Mesothelial cell of epicardium (in vitro differentiated cells): ENCODE measurements at places on chromosomes 11 and 22. TPM values are rescaled to one million over a fixed set of nuclear protein-coding genes. Genes with fewer than 3 reads are reported as not detected.
A peak's percentile ranks its signal among the peaks of the same experiment; 100 is the strongest.

Gene SOX6
- total RNA-seq: 43.7 to 49.0 TPM (median 46.4 TPM) in 3 replicates

DNA sequence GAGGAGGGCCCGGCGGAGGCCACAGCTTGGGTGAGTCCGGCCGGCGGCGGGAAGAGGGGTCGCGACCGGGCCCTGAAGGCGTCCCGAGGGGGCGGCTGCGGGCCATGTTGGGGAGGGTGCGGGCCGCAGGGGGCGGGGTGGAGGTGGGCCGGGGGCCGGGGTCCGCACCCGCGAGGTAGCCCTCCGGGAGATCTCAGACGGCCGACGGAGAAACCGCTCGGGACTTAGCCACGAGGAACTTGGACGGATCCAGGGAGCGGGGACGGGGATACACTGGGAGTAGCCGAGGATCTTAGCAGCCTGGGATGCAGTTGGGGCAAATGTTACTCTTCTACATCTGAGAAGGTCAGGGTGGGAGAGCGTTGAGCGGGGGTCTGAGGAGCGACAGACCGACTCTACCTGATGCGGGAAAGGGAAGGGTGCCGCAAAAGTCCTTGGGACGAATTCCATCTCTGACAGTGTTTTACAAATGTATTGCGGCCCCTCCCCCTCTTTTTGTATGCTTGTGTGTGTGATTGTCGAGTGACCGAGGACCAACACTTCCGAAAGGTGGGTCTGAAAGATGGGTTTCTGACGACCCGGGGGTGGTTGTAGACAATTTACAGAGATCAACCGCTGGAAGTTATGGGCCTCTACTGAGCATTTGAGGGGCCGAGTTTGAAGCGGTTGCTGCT is 658 bp downstream of the STIP1 start:
- no peak overlapping the region for H3K27ac ChIP-seq
- H3K36me3 ChIP-seq: peaks cover 3% of the 10 kb centered on the region
- H3K4me1 ChIP-seq: peaks cover 17% of the 10 kb centered on the region

DNA sequence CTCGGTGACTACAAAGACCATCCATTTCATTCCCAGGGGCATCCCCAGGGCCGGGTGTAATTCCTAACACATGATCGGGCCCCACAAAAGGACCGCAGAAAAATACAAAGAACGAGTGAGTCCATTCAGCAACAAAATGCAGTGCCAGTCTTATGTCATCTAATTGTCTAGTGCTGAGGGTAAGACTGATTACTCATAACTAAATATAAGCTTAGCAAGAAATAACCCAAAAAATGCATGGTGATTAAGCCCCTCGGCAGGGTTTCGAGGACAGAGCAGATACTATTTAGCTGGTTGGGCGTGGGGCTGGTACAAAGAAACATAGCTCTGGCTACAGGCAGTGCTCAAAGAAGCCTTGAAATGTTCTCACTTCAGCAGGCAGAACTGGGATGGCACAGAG is 1078.9 kb downstream of the OPCML start:
- H3K36me3 ChIP-seq: no peaks in the 10 kb centered on the region
- H3K4me1 ChIP-seq: peaks cover 14% of the 10 kb centered on the region
- peaks cover 1% of the 10 kb centered on the region for H3K27me3 ChIP-seq
- H3K27ac ChIP-seq: no peak overlapping the region
- no peak overlapping the region for H3K4me3 ChIP-seq

GRCh38 chr11:20059587-20060021 is 100.7 kb downstream of the DBX1 start:
- peaks cover 28% of the 10 kb centered on the region for H3K36me3 ChIP-seq
- no peak overlapping the region for H3K4me3 ChIP-seq
- H3K27ac ChIP-seq: no peak overlapping the region
- H3K27me3 ChIP-seq: no peaks in the 10 kb centered on the region
- no peak for DNase-seq

DNA sequence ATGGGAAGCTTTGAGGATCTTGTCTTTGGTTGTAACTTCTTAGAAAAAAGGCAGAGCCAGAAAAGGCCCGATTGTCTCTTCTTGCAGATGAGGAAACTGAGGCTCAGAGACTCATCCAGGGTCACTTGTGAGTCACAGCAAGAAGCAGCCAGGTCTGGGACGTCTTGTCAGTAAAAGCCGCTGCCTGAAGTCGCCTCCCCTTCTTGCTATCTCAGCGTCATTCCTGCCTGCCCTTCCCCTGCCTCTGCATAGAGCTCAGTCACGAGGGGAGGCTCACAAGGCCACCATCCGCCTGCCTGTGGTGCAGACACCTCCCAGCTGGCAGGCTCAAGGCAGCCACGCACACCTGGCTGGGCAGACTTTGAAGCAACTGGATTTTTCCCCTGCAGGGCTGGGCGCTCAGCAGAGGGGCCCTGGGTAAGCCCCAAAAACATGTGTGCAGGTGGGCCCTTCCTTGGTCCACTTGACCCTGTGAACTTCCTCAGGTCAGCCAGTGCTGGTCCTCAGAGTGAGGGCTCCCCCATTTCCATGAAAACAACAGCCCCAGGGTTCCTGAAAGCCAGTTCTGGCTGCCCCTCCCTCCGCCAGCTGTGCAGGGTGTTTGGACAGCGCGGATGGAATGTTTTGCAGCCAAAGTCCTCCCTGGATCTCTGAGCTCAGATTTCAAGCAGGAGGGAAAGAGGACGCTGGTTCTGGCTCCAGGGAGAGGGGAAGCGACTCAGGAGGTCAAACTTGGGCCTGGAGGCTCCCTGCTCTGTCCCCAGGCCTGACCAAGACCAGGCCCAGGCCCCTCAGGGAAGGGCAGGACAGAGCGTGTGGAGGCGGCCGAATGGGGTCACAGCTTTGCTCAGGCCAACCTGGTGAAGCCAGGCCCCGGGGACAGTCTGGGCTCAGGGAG is 6.0 kb upstream of the RAB3IL1 start:
- H3K36me3 ChIP-seq: no peaks in the 10 kb centered on the region
- no peak for DNase-seq
- H3K4me1 ChIP-seq: peaks cover 54% of the 10 kb centered on the region

Gene GAS2
- 14.8 to 17.8 TPM (median 14.9 TPM) in 3 replicates for total RNA-seq

DNA sequence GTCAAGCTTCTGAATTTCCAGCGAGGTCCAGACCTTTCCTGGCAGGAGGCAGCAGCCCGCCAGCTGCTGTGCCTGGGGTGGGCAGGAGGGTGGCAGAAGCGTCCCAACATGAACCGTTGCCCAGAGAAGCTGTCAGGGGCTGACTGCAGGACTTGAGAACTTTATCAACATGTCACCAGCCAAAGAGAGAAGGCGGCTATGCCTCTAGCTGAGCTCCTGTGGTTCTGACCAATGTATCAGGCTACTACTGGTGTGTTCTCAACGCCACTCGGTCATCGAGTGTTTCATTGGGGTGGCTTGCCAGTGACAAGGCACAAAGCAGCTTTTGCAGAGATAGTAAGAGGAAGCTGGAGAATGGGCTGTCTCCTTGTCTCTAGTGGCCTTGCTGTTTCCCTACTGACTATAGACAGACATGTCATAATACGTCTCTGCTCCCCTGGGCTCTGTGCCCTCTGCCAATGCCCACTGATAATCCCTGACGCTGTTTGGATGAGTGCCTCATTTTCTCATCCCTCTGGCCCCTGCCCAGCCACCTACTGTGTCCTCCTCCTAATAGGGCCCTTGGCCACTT is 17.6 kb upstream of the ASCC2 start:
- H3K4me1 ChIP-seq: no peaks in the 10 kb centered on the region
- no peak overlapping the region for H3K4me3 ChIP-seq
- no peak overlapping the region for H3K27ac ChIP-seq
- no peak for DNase-seq
- H3K36me3 ChIP-seq: no peaks in the 10 kb centered on the region

Gene MPEG1
- not detected in 3 replicates for total RNA-seq

Gene MOV10L1
- total RNA-seq: 1.7 to 3.5 TPM (median 2.8 TPM) in 3 replicates

GRCh38 chr22:43393132-43393843 is 18.5 kb upstream of the MPPED1 start:
- H3K27me3 ChIP-seq: peaks cover 7% of the 10 kb centered on the region
- H3K4me3 ChIP-seq: no peak overlapping the region
- H3K36me3 ChIP-seq: no peaks in the 10 kb centered on the region
- no peak for DNase-seq
- H3K4me1 ChIP-seq: peaks cover 15% of the 10 kb centered on the region

DNA sequence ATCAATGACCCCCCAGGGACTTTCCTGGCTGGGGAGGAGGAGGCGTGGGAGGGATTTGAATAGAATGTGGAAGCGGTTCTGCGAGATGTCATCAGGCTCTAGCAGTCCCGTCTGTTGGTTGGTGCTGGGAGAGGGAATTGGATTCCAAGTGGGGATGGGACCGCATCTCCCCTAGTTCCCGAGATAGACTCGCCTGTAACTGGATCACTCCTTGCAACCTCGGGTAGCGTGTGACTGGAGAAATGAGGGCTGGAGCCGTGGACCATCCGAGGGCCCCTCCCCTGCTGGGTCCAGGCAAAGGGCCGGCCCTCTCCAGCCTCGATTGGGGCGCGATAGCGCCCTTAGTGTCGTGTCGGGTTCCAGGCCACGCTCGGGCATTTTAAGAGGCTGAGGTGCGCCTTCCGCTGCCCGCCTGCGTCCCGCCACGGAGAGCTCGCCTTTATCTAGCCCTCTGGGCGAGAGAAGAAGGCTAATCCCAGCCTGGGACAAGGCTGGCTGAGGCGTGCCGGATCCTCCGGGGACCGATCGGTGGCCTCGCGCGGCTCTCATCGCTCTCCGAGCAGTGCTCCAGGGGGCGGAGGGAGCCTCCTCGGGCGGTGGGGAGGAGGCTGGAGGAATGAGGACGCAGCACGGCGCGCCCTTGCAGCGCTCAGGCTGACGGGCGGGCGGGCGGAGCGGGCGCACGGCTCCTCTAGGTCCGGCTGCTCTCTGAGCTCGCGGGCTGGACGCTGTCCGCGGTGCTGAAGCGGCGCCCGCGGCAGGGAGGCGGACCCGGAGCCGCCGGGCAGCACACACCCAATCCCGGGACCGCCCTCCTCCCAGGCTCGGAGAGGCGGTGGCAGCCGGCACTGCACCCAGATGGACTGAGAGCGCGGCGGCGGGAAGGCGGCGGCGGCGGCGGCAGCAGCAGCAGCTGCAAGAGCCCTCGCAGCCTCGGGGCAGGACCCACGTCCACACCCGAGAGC is 107.8 kb downstream of the OSBP2 start:
- peaks cover 4% of the 10 kb centered on the region for H3K4me1 ChIP-seq
- H3K27ac ChIP-seq: no peak overlapping the region

Gene KRTAP5-7
- total RNA-seq: 0.18 to 0.43 TPM (median 0.25 TPM) in 3 replicates

- H3K4me3 ChIP-seq: no peak overlapping the region
- no peaks in the 10 kb centered on the region for H3K36me3 ChIP-seq
- H3K4me1 ChIP-seq: no peaks in the 10 kb centered on the region
- DNase-seq: no peak
- H3K27me3 ChIP-seq: no peaks in the 10 kb centered on the region
These were observed 76.0 kb upstream of the PICALM start for GRCh38 chr11:86144846-86145245.

Gene TSSK2
- total RNA-seq: not detected in 3 replicates

Gene FAM111B
- total RNA-seq: 6.2 to 6.9 TPM (median 6.8 TPM) in 3 replicates

DNA sequence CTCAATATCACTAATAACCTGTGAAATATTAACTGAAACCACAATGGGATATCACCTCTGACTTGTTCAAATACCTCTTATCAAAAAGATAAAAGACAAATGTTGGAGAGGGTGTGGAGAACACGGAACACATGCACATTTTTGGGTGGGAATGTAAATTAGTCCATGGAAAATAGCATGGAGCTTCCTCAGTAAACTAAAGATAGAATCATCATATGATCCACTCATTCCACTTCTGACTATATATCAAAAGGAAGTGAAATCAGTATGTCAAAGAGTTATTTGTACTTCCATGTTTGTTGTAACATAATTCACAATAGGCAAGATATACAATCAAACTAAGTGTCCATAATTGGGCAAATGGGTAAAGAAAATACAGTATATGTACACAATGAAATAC is 57.4 kb downstream of the TYR start:
- peaks cover 2% of the 10 kb centered on the region for H3K36me3 ChIP-seq
- no peaks in the 10 kb centered on the region for H3K27me3 ChIP-seq
- DNase-seq: no peak
- H3K4me1 ChIP-seq: no peaks in the 10 kb centered on the region
- H3K27ac ChIP-seq: no peak overlapping the region

DNA sequence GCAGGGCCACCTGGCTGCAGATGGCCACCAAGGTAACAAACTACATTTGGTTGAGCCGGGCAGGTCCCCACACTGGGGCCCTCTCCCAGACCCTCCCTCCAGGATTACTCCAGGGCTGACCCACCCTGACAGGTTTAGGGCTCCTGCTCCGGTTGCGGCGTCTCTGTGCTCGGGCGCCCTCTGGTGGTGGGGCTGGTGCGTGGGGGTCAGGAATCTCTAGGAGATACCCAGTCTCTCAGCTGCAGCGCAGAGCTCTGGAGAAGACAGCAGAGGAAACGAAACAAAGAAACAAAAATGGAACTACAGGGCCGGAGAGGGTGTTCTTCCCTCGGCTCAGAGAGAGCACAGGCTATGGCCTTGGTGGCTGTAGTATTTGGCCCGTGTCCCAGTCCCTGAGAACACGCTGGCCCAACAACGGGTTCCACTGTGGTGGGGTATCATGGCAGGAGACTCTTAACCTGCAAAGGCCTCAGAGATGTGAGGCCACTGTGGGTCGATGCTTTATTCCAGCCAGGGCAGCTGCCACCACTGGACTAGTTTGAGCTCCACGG is 2.4 kb downstream of the C11orf96 start:
- peaks cover 10% of the 10 kb centered on the region for H3K4me1 ChIP-seq
- no peaks in the 10 kb centered on the region for H3K36me3 ChIP-seq
- DNase-seq: no peak
- peaks cover 70% of the 10 kb centered on the region for H3K27me3 ChIP-seq

- no peaks in the 10 kb centered on the region for H3K4me1 ChIP-seq
- no peak overlapping the region for H3K27ac ChIP-seq
- peaks cover 88% of the 10 kb centered on the region for H3K27me3 ChIP-seq
- no peak for DNase-seq
These were observed 4.1 kb upstream of the CABP7 start for GRCh38 chr22:29715705-29716104.

Gene APOL3
- total RNA-seq: 1.3 to 2.2 TPM (median 1.8 TPM) in 3 replicates

GRCh38 chr11:16352707-16353106 is 3.6 kb downstream of the SOX6 start:
- H3K27ac ChIP-seq: no peak overlapping the region
- peaks cover 44% of the 10 kb centered on the region for H3K4me1 ChIP-seq
- no peaks in the 10 kb centered on the region for H3K36me3 ChIP-seq
- no peak for DNase-seq

GRCh38 chr11:35126879-35127581 is 11.9 kb upstream of the CD44 start:
- no peaks in the 10 kb centered on the region for H3K36me3 ChIP-seq
- H3K27me3 ChIP-seq: peaks cover 46% of the 10 kb centered on the region
- DNase-seq: no peak
- H3K4me1 ChIP-seq: no peaks in the 10 kb centered on the region
- H3K27ac ChIP-seq: no peak overlapping the region
- no peak overlapping the region for H3K4me3 ChIP-seq

GRCh38 chr11:34234086-34234740 is 123.6 kb downstream of the ABTB2 start:
- peaks cover 20% of the 10 kb centered on the region for H3K4me1 ChIP-seq
- DNase-seq: no peak
- H3K27ac ChIP-seq: peak overlapping the region; percentile 76
- no peaks in the 10 kb centered on the region for H3K36me3 ChIP-seq
- no peaks in the 10 kb centered on the region for H3K27me3 ChIP-seq

GRCh38 chr11:74480688-74481417 is 12.7 kb downstream of the LIPT2 start:
- no peak overlapping the region for H3K4me3 ChIP-seq
- no peak overlapping the region for H3K27ac ChIP-seq
- peaks cover 9% of the 10 kb centered on the region for H3K4me1 ChIP-seq
- H3K27me3 ChIP-seq: no peaks in the 10 kb centered on the region

Gene BATF2
- 1.5 to 1.9 TPM (median 1.7 TPM) in 3 replicates for total RNA-seq

- H3K27me3 ChIP-seq: no peaks in the 10 kb centered on the region
- H3K4me1 ChIP-seq: no peaks in the 10 kb centered on the region
- H3K27ac ChIP-seq: no peak overlapping the region
- DNase-seq: no peak
These were observed 7.4 kb upstream of the CLPB start for GRCh38 chr11:72441752-72442207.

GRCh38 chr11:85236211-85236610 is 390.9 kb downstream of the DLG2 start:
- no peak overlapping the region for H3K4me3 ChIP-seq
- H3K27me3 ChIP-seq: no peaks in the 10 kb centered on the region
- H3K27ac ChIP-seq: no peak overlapping the region
- no peaks in the 10 kb centered on the region for H3K36me3 ChIP-seq

Gene OR4D6
- total RNA-seq: not detected in 3 replicates
